ENCODE measurements at places on chromosomes 3 and 15.

- DNase-seq = no peak
These were observed 3.1 kb downstream of the CCDC33 start for GRCh38 chr15:74239051-74239705.

- no peak for DNase-seq
These were observed 83.8 kb downstream of the MBNL1 start for GRCh38 chr3:152352554-152352953.

DNA sequence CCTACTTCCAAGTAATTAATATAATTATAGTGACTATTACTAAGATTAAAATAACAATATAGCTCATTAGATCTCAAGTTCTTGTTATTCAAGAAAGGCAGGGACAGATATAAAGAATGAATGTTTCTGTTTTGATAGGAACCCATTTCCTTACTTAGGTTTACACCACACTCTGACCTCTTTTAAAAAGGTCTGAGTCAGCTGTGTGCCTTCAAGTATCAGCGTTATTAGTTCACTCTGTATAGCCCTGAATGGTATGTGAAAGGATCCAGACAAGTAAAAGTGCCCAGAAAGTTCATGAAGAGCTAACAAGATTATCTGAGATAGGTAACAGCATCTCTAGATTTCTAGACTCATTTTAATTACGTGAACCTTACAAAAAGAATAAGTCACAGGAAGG lies 28.9 kb downstream of the PDCD10 start:
- DNase-seq = no peak

GRCh38 chr3:40585381-40586016 lies 60.7 kb downstream of the ZNF621 start:
- DNase-seq = no peak

GRCh38 chr3:62238003-62238402 lies 135.3 kb downstream of the FEZF2 start:
- no peak for DNase-seq

GRCh38 chr3:188196232-188196990 lies 42.5 kb downstream of the LPP start:
- no peak for DNase-seq

GRCh38 chr15:57354436-57355123 lies 21.7 kb upstream of the CGNL1 start:
- no peak for DNase-seq

DNA sequence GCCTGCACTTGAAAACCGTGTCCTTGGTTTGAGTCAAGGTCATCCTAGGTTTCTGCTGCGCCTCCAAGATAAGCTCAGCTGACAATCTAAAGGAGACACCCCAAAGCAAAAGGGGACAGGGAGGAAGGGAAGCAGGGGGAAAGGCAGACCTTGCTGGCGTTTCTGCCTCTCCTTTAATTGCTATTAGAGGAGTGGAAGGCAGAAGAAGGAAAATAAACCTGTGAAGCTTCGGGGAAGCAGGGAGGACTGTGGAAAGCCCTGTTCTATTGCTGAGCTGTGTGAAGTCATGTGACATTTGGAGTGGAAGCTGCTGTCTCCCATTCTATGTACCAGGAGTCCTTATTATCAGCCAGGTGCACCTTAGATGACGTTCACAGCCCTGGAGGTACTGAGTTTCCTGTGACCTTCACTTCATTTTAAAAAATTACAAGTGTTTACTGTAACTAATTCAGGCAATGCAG lies 21.5 kb upstream of the CHD2 start:
- DNase-seq = no peak
